ENCODE measurements at places on chromosomes 13 and 19.

- DNase-seq: no peak
These were observed 20.1 kb upstream of the MRI1 start for GRCh38 chr19:13744174-13744573.

DNA sequence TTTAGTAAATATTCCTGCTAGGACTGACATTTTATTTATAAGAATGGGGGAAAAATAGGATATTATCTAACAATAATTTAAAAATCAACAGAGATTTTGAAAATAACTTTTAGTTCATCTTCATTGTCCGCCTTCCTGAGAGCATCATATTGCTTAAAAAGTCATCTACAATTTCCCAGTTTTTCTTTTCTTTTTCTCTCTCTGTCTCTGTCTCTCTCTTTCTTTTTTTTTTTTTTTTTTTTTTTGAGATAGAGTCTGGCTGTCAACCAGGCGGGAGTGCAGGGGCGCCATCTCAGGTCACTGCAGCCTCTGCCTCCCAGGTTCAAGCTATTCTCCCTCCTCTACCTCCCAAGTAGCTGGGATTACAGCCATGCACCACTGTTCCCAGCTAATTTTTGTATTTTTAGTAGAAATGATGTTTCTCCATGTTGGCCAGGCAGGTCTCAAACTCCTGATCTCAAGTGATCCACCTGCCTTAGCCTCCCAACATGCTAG is 276.3 kb downstream of the DACH1 start:
- no peak for DNase-seq

- DNase-seq: no peak
These were observed 5.2 kb upstream of the ADPRHL1 start for GRCh38 chr13:113458253-113459065.

DNA sequence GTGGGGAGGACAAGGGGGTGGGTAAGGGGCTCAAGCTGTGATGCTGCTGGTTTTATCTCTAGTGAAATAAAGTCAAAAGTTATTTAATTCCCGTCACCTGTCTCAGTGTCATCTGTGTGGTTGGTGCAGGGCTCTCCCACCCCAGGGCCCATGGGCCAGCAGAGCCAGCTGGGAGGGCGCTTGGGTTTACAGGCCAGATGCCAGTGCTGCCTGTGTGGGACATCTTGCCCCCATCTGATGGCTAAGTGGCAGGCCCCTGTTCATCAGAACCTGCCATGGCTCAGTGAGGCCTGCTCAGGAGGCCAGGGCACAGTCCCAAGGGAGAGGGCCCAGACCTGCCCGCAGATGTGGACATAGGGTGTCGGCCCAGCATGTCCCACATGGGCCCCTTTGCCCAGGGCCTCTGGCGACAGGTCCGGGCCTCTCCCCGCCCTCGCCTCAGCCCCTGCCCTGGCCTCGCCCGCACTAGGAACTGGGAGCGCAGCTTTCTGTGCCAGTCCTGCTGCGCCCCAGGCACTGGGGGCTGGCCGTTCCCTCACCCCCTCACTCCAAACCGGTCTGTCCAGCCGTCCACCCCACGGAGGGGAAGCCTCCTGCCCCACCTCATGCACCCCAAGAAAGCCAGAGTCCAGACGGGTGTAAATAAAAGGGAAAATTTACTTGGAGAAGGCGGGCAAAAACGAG is 5.3 kb downstream of the ZNF296 start:
- DNase-seq: no peak

- no peak for DNase-seq
These were observed 1.7 kb downstream of the TRAPPC5 start for GRCh38 chr19:7682175-7682855.

GRCh38 chr13:94323764-94324758 is 155.4 kb downstream of the DCT start:
- peak; percentile 64 for DNase-seq

DNA sequence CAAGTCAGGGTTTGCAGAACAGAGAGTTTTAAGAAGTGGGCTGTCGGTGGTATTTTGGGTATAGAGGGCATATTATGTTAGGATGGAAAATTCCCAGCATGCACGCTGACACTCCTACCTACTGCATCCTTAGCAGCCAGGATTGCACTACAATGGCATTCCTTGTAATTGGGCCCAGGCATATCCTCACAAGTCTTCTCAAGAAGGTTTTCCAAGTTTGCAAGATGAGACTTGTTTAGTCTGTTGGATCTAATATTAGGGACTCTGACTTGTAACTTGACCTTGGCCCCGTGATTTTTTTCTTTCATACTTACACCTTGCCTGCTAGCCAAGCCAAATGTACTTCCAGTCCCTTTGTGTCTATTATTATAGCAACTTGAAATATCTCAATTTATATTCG is 335.7 kb upstream of the HTR2A start:
- DNase-seq: no peak

GRCh38 chr13:40565282-40566148 is 100.9 kb downstream of the FOXO1 start:
- no peak for DNase-seq

- no peak for DNase-seq
These were observed 8.7 kb downstream of the SIGLECL1 start for GRCh38 chr19:51259348-51260245.

DNA sequence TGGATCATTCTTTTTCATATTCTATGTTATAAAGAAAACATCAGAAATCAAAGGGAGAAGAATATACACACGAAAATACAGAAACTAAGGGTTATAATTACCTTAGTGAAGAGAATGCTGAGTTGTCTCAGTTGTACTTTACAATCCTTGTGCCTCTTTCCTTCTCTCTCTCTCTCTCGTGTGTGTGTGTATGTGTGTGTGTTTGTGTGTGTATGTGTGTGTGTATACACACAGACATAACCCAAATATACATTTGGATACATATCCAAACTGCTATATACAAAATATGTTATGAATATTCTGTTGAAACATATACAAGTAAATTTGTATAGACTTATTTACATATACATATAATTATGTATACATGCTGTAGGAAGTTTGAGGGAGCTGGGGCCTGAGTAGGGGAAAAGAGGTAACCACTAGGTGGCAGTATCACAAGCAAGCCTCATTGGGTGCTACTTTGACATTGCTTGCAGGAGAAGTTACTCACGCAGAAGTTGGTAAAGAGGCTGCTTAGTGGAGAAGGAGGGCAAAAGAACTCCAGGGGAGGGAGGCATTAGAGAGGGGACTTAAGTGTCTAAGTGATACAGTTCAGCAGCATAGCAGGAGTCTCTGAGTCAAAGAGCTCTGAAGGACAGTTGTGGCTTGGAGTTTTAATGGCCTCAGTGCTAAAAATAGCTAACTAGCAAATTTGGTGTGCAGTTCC is 465.1 kb upstream of the PCDH20 start:
- DNase-seq: no peak

DNA sequence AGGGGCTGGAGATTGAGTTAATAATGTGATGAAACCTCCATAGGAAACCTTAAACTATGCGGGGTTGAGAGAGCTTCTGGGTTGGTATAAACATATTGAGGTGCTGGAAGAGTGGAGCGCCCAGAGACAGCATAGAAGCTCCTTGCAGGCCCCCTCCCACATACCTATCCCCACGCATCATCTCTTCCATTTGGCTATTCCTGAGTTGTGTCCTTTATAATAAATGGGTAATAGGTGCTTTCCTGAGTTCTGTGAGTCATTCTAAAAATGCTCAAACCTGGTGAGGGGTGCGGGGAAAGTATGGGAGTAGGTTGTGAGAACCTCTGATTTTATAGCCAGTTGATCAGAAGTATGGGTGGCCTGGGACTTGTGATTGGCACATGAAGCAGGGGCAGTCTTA is 14.6 kb downstream of the CCDC122 start:
- DNase-seq: no peak

DNA sequence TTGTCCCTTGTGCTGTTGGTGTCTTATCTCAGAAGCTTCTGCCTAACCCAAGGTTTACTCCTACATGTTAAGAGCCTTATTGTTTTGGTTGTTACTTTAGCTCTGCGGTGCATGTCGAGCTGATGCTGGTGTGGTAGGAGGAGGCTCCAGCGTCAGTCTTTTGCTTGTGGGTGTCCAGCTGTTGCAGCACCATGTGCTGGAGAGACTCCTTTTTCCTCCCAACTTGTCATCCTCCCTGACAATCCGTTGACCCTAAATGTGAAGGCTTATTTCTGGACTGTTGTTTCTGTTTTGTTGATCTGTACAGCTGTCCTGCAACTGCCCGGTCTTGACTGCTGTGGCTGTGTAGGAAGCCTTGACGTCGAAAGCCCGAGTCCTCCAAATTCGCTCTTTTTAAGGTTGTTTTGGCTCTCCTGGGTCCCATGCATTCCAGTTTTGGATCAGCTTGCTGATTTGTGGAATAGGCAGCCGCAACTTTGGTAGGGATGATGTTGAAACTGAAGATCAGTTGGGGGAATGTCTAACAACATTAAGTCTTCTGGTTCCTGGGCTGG is 15.3 kb downstream of the NAXD start:
- no peak for DNase-seq

DNA sequence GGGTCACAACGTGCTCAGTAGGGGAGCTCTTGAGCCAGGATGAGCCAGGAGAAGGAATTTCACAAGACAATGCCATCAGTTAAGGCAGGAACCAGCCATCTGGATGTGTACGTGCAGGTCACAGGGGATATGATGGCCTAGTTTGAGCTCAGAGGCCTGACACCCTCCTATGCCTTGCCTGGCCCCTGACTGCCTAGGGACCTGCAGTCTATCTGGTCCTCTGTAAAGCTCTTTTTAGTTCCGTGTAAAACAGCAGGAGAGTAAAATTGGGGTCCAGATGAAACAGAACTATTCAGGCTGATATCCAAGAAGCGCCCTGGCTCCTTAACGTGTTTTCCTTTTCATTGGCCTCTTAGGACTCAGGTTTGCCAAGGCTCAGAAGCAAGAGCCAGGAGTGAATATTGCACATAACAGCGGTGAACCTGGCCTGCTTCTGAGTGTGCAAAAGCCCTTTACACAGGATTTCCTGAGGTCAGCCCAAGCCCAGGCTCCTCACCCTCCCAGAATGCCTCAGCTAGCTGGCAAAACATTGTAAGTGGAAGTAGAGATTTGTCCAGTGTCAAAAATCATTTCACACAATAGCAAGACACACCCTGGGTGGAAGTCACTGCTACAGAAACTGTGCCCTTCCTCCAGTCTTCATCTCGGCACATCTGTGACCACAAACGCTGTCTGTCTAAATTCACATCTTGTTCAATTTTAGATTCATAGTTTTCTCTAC is 777.2 kb downstream of the UQCRFS1 start:
- DNase-seq: no peak
